Naive thymus-derived CD8-positive, alpha-beta T cell (primary cell): ENCODE measurements at places on chromosomes 7 and 10.

GRCh38 chr7:98156700-98157099, 50.0 kb downstream of the LMTK2 start:
- DNase-seq, result no peak

DNA sequence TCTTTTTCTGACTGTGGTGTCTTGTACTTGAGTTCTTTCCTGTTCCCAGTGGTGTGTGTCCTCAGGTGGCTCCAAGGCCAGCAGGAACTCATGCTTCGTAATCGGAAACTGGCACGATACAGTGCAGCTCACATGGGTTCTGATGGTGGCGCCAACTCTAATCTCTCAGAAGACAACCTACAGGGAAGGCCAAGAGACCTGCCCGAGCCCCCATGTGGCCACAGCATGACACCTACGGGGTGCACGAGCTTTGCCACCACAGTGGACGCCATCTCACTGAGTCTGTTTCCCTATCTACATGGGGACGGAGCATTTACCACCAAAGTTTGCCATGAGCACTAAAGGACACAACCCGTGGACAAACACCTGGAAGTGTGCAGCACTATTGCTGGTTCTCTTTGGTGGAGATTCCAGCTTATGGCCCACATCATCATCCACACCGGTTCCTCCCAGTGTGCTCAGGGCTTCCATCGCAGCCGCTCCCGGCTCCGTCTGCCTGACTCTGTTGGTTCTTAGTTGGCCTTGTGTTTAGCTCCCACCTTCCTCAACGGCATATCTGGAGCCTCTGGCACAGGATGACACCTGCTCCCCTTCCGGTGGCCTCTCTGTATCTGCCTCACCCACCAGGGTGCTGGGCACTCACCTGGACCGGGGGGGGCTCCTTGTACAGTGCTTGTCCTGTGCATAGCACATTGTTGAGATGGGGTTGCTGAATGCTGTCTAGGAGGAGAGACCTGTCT, 586.6 kb upstream of the MKI67 start:
- DNase-seq, result no peak

GRCh38 chr10:44386546-44387052, 1.7 kb upstream of the CXCL12 start:
- peak; percentile 31 for DNase-seq

- DNase-seq, result no peak
Measured at GRCh38 chr7:1418505-1419309, 40.6 kb downstream of the MICALL2 start.

- DNase-seq, result no peak
Measured at GRCh38 chr7:133572843-133573242, 320.0 kb downstream of the EXOC4 start.

GRCh38 chr10:6561552-6561951, 18.5 kb downstream of the PRKCQ start:
- no peak for DNase-seq

GRCh38 chr10:97532935-97533671, 34.4 kb downstream of the UBTD1 start:
- no peak for DNase-seq

DNA sequence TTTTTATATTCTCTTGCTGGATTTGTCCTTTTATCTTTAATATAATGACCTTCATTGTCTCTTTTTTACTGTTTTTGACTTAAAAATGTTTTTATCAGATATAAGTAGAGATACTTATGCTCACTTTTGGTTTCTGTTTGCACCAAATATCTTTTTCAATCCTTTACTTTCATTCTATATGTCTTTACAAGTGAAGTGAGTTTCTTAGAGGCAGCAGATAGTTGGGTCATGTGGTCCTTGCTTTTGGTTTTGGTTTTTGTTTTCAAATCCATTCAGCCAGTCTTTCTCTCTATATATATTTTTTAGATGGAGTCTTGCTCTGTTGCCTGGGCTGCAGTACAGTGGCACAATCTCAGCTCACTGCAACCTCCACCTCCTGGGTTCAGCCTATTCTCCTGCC, 932.4 kb upstream of the LRRTM3 start:
- no peak for DNase-seq

- no peak for DNase-seq
Measured at GRCh38 chr7:146117576-146117975, 975 bp downstream of the CNTNAP2 start.

DNA sequence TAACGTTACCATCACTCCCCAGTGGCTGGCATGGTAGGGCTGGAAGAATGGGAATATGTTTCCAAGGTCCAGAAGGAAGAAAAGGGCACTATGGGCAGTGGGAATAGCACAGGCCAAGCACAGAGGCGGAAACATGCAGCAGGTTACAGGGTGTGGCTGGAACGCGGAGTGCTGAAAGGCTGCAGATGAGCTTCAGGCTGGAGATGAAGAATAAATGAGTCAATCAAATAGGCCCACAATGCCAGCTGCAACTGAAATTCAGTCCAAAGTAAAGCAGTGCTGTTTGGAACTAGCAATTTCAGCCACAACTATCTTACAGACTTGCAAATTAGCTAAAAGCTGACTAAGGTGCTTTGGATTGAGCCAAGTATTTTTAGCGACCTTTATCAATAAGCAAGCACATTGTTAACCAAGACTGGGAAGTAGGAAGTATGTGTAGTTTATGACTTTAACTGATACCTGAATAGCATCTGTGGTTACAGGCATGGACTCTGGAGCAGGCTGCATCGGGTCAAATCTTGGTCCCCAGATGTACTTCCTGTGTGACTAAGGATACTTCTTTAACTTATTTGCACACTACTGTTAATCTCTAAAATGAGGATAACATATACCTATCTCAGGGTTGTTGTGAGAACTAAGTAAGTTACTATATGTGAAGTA, 77.5 kb upstream of the CTTNBP2 start:
- DNase-seq, result no peak

- DNase-seq, result no peak
Measured at GRCh38 chr10:43373461-43373860, 2.0 kb downstream of the FXYD4 start.

DNA sequence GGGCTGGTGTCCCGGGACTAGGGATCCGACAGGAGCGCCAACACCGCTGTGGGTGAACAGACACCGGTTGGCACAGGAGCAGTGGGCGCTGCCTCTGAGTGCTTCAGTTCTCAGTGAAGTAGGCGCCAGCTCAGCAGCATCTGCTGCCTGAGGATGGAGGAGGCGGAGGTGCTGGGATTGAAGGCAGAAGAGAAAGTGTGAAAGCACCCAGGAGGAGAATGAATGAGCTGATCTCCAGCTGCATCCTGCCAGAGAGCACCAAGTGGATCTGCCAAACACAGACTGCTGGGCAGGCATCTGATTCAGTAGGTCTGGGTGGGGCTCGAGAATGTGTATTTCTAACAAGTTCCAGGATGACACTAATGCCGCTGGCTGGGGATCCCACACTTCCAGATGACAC, 74.5 kb downstream of the LANCL2 start:
- DNase-seq, result no peak

- DNase-seq, result no peak
Measured at GRCh38 chr10:34045571-34046190, 711.2 kb upstream of the NRP1 start.

DNA sequence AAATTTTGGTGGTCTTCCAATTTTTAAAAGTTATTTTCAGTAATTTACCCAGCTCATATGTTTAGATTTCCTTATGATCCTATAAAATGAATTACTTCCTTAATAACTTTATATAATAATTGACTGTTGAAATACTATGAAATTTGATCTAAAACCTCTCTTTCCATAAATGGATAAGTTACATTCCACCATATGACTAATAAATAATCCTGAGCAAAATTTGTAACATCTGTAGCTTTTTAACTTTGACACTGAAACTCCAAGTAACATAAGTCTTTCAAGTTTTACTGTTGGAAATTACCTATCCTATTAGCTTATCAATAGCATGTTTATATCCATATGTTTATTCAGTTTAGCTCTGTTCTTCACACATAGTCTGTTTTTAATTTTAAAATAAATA, 85.3 kb downstream of the HECTD2 start:
- no peak for DNase-seq

GRCh38 chr7:41189866-41190265, 513.0 kb downstream of the INHBA start:
- no peak for DNase-seq

- peak; percentile 39 for DNase-seq
Measured at GRCh38 chr10:74991435-74991834, 120.0 kb upstream of the SAMD8 start.

DNA sequence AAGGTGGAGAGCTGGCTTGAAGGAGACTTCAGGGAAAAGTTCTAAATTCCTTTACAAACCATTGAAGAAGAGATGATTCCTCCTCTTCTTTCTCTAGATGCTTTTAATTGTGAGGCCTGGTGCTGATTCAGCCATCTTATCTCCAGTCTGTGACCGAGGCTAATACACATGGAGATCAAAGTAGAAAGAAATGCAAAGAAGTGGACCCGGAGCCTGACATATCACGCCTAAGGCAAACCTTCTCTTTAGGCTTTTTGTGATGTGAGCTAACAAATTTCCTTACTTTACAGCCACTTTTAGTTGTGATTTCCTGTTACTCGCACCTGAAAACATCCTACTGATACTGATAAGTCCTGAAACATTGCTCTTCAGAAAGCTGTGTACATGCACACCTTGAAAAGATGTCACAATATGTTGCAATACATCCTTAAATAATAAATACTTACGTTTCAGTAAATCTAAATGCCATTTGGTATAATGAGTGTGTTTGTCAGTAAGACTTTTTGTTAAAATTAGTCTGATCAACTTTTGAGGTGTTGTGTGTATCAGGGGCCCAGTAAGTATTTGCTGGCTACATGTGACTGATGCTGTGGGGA, 192.4 kb downstream of the BAMBI start:
- DNase-seq, result no peak

GRCh38 chr10:45592432-45592831, 80.1 kb downstream of the ZFAND4 start:
- DNase-seq, result no peak

- DNase-seq, result no peak
Measured at GRCh38 chr10:122845783-122846332, at the start of gene CUZD1. TSS of gene CUZD1 (minus strand) at chr10:122845857. CDS start at chr10:122845843, 14 bp downstream.

- no peak for DNase-seq
Measured at GRCh38 chr7:140316165-140316661, 82.1 kb downstream of the SLC37A3 start.
